Neural progenitor cell (in vitro differentiated cells): ENCODE measurements at places on chromosomes 7 and 10.

DNA sequence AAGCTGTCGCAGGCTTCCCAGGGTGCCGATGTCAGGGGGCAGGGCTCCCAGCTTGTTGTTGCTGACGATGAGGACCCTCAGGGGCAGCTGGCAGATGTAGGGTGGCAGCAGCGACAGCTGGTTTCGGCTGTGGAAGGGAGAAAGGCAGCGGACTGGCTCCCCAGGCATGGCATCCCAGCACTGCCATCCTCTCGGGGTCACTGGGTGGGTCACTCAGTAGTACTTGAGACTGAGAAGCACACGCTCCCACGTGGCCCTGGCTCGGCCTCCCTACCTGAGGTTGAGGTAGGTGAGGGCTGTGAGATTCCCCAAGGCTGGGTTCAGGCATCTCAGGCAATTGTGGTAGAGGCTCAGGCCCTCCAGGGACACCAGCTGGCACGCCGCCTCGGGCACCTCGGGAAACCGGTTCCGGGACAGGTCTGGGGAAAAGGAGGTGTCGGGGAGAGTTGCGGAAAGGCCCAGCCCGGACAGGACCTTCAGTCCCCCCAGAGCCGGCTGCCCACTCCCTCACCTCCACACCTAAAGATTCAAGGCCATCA, 3.8 kb downstream of the LRCH4 start:
- no peak for DNase-seq

DNA sequence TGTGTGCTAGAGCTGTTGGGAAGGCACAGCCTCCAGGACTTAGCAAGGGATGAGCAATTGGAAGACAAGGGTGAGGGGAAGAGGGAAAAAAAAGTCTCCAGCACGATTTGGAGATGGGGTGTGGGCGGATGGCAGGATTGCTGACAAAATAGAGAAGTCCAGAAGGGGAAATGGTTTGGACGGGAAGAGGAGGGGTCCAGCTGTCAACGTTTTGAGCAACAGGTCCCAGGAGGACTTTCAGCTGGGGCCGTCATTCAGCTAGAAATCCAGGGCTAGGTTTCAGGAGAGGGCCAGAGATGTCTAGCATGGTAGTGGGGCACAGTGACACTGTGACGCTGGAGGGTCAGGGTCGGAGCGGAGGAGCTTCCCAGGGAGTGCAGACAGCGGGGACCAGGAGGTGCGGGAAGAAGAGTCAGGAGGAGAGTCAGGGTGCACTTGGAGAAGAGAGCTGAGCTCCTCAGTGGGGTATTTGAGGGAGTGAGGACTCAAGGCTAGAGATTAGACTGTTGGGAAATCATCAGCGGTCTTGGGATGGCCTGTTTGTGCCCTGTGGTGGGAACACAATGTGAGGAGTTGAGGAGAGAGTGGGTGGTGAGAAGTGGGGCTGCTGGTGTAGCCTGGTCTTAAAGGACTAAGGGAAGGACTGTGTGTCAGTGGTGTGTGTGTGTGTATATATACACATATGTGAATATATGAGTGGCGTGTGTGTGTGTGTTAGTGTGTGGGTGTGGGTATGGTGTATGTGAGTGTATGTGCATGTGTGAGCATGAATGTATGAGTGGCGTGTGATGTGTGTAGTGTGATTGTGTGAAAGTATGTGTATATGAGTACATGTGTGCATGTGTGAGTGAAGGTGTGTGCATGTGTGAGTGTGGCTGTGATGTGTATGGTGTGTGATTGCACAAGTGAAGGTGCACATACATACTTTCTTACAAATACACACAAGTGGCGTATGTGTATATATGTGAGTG, 3.8 kb downstream of the ZYX start:
- DNase-seq, result no peak

DNA sequence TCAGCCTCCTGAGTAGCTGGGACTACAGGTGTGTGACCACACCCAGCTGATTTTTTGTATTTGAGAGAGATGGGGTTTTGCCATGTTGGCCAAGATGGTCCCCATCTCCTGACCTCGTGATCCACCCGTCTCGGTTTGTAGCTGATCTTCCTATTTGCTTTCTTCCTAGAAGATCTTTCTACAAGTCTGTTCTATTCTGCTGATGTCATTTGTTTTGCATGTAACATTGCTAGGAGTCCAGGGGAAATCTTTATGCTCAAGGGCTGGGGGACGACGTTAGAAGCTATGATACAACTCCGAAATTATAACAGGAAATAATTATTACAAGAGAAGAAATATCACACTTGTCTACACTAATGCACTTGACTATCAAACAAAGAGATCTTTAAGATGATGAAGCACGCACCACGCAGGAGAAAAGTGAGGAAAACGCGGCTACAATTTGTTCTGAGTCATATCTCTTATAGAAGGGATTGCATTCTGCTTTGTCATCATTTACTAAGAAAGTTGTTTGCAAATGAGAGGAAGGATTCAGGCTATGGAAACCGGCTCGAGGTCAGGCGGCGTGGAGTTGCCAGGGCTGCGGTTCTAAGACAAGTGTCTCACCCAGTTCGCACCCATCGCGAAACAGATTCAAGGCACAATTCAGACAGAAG, 103.0 kb upstream of the CARD11 start:
- no peak for DNase-seq

DNA sequence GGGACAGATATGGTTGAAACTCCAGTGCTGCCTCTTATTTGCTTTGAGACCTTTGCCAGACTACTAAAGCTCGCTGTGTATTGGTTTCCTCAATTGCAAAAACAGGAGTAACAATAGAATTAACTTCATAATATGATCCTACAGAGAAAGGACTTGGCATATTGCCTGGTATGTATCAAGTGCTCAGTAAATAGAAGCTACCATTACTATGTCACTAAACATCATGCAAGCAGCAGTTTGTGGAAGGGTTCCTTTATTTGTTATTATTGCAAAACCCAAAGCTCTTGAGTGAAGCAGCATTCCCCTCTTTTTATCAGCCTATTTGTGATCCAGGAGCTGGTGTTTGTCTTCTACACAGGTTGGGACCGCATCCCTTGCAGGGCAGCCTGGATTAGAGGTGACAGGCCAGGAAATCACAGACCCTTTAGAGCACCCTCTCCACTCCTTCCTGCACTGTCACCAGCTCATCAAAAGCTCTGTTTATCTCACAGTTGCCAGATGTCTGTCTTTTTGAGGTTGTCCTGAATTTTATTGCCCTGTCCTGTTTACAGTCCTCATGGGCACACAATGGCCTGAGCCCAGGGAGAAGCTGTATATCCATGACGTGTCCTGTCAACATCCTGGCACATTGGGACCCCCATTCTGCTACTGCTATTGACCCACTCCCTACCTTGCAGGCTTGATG, 121.5 kb downstream of the SNX10 start:
- no peak for DNase-seq

DNA sequence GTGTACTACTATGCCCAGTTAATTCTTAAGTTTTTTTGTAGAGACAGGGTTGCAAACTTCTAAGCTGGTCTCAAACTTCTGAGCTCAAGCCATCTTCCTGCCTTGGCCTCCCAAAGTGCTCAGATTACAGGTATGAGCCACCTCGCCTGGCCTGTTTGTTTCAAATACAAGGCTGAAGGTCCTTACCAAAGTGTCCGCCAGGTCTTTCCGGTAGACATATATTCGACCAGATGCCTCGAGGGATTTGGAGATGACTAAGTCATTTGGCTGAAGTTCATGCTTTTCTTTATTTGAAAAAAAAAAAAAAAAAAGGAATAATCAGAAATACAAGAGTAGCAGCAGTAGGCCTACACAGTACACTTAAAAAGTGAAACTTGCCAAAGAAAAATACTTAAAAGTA, 204.5 kb upstream of the CDCA7L start:
- no peak for DNase-seq
